ENCODE measurements at places on chromosomes 7 and 10. TPM values are rescaled to one million over a fixed set of nuclear protein-coding genes. Genes with fewer than 3 reads are reported as not detected.

DNA sequence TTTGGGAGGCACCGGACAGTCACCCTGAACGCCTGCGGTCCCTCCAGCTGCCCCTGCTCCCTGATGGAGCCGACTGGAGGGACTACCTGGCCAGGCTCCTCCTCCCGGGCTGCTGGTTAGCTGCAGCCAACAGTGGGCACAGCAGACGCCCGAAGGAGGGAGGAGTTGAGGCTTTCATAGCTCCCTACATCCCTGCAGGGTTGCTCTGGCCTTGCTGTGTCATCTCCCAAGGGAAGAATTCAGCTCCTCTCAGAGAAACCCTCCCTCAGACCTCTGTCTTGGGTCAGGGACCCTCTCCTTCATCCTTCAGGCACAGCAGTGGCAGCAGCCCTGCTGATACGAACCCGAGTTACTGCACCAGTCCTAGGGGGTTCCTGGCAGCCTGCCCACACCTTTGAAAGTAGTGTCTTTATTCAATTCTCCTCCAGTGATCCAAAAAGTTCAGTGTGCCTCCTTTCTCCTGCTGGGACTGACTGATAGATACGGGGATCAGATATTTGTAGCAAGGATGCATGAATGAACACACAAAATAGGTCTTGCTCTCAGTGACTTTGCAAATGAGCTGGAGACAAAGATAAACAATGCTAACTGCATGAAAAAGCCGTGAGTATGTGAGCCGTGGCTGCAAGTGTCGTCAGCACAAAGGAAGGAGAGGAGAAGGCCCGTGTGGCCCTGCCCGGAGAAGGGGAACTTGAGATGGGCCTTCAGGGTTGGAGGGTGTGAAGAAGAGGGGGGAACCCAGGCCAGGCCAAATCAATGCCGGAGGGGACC is 136.6 kb downstream of the PRKAG2 start:
- no peak overlapping the region for H3K4me3 ChIP-seq
- H3K36me3 ChIP-seq = peaks cover 1% of the 10 kb centered on the region
- no peak overlapping the region for H3K27ac ChIP-seq
- no peaks in the 10 kb centered on the region for H3K27me3 ChIP-seq
- peaks cover 21% of the 10 kb centered on the region for H3K4me1 ChIP-seq

- no peaks in the 10 kb centered on the region for H3K4me1 ChIP-seq
- no peak overlapping the region for H3K27ac ChIP-seq
- no peak for DNase-seq
- H3K36me3 ChIP-seq = no peaks in the 10 kb centered on the region
- H3K27me3 ChIP-seq = peaks cover 4% of the 10 kb centered on the region
- no peak overlapping the region for H3K4me3 ChIP-seq
These were observed 250.5 kb downstream of the ARHGAP12 start for GRCh38 chr10:31678139-31678536.

DNA sequence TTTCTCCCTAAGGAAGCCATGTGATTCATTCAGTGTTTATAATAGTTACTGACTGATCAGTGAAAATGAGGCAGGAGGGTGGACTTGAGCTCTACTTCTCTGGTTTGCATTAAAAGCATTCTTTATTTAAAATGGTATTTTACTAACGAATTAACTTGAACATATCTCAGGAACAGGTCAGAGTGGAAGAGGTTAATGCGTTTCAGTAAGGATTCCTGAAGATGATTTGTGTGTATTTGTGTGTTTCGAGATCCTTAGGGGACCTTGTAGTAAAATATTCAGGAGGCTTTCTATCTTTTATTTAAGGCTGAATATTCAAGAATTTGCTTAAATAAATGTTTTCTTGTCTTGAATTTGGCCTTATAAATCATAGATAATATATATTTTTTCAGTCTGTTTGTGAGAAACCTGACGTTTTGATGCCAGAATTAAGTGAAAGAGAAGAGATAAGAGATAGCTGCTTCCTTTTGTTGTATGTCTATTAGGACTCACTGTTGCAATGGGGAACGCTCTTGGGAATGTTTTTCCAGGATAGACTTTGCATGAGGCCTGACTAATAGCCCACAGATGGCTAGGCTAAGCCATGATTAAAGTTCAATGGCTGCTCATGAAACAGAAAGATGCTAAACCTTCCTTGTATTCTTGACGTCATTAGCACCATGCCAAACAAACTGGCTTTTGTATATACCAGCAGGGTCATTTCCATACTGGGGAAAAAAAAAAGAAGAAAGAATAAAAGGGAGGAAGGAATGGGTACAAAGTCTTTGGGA is 93.8 kb upstream of the MTPN start:
- no peak overlapping the region for H3K27ac ChIP-seq
- H3K4me1 ChIP-seq = no peaks in the 10 kb centered on the region
- peaks cover 3% of the 10 kb centered on the region for H3K36me3 ChIP-seq

The COBL gene
- total RNA-seq = not detected

All from activated CD8-positive, alpha-beta memory T cell treated with anti-CD3 and anti-CD28 coated beads, Interleukin-2, amount 10 ng/mL, durations not matched to agents 7 days and 5 days (primary cell).